Tibial nerve (tissue), 4 donors: ENCODE measurements at places on chromosomes 13 and 19. TPM values are rescaled to one million over a fixed set of nuclear protein-coding genes. Genes with fewer than 3 reads are reported as not detected.

DNA sequence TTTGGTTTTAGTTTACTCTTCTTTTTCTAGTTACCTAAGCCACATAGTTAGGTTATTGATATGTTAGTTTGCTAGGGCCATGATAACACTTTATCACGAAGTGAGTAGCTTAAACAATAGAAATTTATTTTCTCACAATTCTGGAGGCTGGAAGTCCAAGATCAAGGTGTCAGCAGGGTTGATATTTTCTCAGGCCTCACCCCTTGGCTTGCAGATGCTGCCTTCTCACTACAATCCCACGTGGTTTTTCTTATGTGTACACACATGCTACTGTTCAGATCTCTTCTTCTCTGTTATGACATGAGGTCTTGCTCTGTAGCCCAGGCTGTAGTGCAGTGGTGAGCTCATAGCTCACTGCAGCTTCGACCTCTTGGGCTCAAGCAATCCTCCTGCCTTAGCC, 7.8 kb upstream of the URI1 start:
- DNase-seq = no peak

IQCN gene
- 10.1 TPM for total RNA-seq

KLK1 gene
- 1.8 TPM for total RNA-seq

GRCh38 chr19:51796195-51796679, 1.3 kb downstream of the FPR3 start:
- no peak for DNase-seq

- DNase-seq = no peak
Measured at GRCh38 chr13:100644371-100644770, 30.2 kb downstream of the TMTC4 start.

DNA sequence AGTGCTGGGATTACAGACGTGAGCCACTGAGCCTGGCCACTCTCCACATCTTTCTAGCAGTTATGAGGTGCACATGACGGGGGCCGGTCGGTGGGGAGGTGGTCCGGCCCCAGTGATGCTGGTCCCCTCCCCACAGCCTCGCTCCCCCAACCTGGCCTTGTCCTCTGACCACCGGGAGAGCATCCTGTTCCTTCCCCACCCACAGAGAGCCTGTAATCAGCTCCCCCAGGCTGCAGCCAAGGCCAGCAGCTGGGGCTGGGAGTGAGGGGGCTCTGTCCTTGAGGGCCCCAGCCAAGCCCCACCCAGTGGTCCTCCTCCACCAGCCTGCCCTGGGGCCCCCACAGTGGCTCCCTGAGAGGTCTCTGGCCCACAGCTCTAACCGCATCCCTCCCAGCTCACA, 3.0 kb upstream of the INSL3 start:
- no peak for DNase-seq

DNA sequence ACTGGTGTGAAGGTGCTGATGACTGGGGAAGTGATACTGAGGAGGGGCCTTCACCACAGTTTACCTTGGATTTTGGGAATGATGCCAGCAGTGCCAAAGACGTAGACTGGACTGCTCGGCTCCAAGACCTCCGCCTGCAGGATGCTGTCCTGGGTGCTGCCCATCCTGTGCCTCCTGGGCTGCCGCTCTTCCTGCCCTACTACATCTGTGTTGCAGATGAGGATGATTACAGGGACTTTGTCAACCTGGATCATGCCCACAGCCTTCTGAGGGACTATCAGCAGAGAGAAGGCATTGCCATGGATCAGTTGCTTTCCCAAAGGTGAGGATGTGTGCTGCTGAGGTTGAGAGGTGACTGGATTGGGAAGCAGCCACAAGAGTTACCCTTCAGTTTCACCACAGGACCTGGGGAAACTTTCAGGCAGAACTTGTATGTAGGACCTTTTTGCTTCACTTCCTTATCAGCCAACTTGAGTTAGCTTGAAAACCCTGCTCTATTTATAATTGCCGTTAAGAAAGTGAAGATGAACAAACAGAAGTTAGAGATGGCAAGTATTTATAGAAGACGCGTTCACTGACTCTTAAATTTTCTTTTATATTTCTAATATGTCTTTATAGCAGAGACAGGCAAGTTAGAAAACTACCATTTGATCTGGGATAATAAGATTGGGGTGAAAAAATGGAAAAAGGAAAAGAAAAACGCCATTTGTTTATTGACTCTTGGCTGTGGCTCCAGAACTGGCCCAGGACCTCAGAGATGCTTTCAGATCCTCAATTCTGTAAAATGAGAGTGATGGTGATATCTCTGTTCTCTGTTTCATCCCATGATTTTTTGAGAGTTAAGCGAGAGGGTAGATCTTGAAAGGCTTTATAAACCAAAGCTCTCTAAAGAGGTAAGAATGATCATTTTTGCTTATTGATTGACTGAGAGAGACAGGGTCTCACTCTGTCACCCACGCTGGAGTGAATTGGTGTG, 5.3 kb downstream of the PDCD2L start:
- DNase-seq = no peak

DNA sequence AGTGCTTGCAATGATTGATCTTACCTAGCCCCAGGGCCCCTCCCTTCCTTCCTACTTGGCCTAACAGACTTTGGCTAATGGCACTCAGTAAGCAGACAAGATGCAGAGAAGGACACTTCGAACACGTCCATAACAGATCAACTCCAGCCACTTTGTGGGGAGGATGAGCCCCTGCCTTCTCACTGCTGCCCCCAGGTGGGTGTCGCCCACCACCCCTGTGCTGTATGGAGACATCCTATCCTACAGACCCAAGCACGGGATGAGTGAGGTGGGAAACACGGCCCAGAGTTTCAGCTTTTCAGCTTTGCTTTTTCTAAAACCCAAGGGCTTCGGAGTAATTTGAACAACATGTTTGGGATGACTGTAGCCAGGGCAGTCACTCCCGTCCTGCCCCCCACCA, 5.5 kb downstream of the SLC7A1 start:
- DNase-seq = no peak

DNA sequence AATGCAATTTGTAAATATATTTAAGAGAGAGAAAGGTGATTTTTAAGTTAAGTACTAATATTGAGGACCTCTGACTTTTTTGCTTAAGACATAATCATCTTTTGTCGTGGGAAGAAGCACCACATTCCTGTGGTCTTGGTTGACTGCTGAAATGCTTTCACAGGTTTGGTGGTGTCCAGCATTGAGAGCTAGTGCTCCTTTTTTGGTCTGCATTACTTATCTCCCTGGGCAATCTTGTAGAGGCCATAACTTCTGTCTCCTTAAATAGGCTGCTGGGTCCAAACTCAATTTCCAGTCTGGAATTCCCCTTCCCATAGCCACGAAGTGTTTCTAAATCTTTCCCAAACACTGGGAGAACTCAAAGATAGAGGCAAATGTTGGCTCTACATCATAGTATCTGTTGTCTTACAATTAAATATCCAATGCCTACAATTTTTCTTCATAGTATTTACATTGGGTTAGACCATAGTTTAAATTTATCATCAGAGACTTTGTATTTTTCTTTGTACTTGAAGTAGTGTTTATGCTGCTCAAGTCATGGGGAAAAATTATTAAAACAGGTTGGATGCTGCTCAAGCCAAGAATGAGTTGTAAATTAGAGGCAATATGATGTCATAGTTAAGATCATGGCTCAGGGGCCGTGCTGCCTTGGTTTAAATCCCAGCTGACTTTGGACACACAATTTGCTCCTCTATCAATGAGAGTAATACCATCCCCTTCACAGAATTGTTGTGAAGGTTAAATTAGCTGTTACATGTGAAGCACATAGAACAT, 105.6 kb downstream of the POSTN start:
- DNase-seq = no peak

- DNase-seq = no peak
Measured at GRCh38 chr13:35966024-35966423, 165.2 kb downstream of the DCLK1 start.

COG6 gene
- total RNA-seq = 15.1 TPM

- no peak for DNase-seq
Measured at GRCh38 chr19:45154064-45154827, 6.5 kb downstream of the NKPD1 start.

CD177 gene
- total RNA-seq = 42.6 TPM
